ENCODE measurements at places on chromosomes 12 and 14. TPM values are rescaled to one million over a fixed set of nuclear protein-coding genes. Genes with fewer than 3 reads are reported as not detected.

KRT3 gene
- 0.23 TPM for total RNA-seq

EIF2B2 gene
- 24.0 TPM for total RNA-seq

PLEKHD1 gene
- 0.23 TPM for total RNA-seq

CRIP2 gene
- 106 TPM for total RNA-seq

CARMIL3 gene
- 28.8 TPM for total RNA-seq

LRFN5 gene
- 108 TPM for total RNA-seq

CCDC60 gene
- 1.4 TPM for total RNA-seq

Data from diencephalon (tissue), 1 donor.